ENCODE measurements at places on chromosomes 13 and 19.

- DNase-seq, result peak; percentile 73
Measured at GRCh38 chr13:36965767-36966166, 33.4 kb downstream of the ALG5 start.

DNA sequence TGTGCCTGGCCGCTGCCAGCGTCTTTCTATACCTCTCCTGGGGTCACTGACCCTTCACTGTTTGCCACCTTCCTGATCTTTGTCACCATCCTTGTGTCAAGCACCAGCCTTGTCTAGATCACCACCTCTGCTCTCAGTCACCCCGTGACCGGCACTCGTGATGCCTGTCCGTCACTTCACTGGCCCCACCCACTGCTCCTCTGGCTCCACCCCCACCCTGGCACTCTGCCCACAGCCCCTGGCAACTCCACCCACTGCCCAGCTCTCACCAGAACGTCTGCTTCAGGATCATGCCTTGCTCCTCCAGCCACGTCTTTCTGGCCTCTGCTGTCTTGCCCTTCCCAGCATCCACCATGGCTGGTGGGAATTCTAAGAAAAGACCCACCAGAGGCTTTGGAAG, 24.8 kb upstream of the PLA2G4C start:
- no peak for DNase-seq

DNA sequence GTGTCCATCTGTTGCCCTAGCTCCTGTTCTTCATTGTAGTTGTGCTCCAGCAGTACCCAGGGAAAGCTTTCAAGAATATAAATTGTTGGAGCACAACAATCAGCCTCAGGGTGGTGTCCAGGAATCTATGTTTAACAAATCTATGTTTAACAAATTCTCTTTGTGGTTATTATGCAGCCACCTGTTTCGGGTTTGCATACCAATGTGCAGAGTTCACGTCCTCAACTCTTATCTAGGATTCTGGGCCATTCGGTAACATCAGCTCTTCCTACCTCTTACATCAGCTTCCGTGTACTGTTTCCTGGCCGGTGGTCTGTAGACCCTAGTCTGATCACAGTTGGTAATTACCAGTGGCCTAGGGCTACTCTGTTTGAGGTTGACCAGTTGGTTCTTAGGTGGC, 17.0 kb downstream of the MTUS2 start:
- no peak for DNase-seq

DNA sequence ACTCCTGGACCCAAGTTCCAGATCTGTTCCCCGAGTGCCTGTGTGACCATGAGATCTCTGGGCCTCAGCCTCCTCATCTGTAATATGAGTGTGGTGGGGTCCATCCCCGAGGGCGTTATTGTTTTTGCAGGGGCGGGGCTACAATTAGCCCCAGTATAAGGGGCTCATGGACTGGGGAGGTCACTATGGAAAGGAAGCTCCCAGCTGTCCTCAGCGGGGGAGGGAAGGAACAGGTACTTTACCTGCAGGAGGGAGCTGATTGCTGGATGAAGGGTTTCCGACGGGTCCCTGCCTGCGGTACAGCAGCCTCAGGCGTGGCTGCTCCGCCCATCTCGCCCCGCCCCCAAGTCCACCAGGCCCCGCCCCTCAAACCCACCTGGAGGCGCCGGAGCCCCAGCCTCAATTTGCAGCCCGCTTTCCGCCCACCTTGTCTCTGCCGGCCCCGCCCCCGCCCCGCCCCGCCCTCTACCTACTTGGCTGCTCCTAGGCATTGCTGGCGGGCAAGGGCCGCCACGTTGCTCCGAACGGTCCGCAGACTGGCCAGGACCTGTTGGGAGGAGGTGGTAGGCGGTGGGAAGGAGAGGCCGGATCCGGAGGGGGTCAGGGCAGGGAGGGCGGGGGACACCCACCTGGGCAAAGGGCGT, 5.5 kb downstream of the PDE4C start:
- DNase-seq, result no peak

DNA sequence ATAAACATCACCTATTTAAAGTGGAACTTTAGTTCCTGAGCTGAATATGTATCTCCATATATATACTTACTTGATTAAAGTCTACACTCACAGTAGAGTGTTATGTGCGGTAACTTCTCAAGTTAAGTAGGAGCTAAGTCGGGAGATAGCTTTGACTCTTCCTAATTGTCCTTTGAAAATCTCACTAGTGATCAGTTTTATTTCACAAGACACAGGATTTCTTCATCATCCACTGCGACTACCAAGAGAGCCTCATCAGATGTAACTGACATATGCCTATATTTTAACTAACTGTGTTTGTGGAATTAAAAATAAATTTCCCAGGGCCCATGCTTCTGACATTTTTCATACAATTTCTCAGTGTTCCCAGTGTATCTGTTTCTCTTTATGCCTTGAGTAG, 1664.0 kb downstream of the EFNB2 start:
- DNase-seq, result no peak

GRCh38 chr13:98216135-98216565, 39.1 kb upstream of the RNF113B start:
- DNase-seq, result peak; percentile 90

DNA sequence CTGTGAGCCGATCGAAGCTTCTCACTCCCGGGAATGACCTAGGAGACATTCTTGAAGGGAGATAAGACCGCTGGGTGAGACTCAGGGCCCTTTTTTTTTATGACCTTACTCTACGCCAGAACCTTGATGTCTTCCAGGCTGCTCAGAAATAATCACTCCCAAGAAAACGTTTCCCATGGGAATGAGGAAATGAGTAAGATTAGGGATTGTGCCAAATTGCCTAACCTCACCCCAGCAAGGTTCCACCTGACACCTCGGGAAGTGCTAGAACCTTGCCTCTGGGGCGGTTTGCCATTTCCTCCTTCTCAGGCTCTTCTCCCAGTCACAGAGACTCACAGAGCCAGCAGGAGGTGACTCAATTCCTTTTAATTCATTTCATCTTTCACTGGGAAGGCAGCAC, 2.3 kb downstream of the SLC46A3 start:
- peak; percentile 83 for DNase-seq

DNA sequence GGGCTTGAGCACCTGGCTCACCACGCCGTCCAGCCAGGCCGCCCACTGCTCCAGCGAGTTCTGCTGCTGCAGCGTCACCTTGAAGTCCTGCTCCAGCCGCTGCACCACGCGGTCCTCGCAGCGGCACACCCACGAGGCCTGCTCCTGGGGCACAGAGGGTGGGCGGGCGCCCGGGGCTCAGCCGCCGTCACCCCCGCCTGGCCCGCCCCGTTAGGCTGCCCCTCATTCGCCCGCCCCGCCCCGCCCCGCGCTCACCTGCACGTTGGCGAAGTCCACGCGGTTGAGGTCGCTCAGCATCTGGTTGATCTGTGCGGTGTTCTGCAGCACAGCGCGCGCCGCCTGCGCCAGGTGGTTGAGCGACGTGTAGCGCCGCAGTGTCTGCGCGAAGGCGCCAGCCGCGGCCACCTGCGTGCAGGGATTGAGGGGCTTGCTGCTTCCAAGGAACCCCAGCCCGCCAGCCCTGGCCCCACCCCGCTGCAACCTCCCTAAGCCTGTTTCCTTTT, 11.3 kb downstream of the DCAF15 start:
- no peak for DNase-seq

- DNase-seq, result no peak
Measured at GRCh38 chr19:13152356-13152973, 2.3 kb downstream of the IER2 start.

- peak; percentile 22 for DNase-seq
Measured at GRCh38 chr13:66634384-66634783, 595.8 kb downstream of the PCDH9 start.

- DNase-seq, result no peak
Measured at GRCh38 chr13:97011446-97012131, 17.3 kb upstream of the OXGR1 start.

DNA sequence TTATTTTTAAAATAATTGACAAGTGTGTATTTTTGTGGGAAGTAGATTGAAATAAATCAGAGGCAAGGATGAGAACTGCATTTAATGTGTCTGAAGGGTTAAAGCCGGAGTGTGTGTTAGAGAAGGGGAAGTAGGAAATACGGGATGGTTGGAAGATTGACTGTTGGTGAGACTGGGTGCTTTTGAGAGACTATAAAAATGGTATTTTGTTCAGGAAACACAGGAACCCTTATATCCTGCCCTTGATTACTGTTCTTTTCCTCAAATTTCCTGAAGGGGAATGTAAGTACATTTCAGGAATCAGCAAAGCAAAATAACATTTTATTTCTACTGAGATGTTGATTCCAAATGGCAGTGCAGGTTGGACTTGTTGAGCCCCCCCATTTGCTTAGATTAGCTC, 15.1 kb downstream of the IFT88 start:
- no peak for DNase-seq

Data from fibroblast of skin of right quadriceps (primary cell).